ENCODE measurements at places on chromosomes 16 and 17.

DNA sequence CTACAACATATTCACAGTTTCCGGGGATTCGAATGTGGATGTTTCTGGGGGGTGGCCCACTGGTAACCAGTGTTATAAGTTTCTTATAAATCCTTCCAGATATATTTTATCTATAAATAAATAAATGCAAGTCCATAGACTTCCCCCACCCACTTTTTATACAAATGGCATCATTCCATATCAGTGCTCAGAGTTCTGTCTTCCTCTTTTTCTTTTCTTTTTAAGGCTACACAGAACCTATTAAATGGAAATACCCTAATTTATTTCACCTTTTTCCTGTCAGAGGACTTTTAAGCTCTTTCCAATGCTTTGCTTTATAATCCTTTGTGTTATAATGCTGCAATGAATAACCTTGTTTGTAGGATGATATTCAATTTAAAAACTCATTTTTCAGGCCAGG is 3.8 kb downstream of the LGALS9 start:
- DNase-seq = no peak

DNA sequence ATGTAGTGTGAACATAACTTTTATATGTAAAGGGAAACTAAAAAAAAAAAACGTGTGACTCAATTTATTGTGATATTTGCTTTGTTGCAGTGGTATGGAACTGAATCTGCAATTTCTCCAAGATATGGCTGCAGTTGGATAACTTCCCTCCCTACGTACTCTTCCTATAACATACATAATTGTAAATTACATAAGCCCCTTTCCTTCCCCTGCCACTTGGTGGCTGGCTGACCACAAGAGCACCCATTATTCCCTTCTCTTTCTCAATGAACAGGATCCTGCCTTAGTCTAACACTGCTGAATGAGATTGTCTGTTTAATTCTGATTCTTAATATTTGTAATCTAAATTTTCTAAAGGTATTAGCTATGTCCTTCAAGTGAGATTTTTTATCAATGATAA is 27.8 kb downstream of the CCL4 start:
- DNase-seq = no peak

DNA sequence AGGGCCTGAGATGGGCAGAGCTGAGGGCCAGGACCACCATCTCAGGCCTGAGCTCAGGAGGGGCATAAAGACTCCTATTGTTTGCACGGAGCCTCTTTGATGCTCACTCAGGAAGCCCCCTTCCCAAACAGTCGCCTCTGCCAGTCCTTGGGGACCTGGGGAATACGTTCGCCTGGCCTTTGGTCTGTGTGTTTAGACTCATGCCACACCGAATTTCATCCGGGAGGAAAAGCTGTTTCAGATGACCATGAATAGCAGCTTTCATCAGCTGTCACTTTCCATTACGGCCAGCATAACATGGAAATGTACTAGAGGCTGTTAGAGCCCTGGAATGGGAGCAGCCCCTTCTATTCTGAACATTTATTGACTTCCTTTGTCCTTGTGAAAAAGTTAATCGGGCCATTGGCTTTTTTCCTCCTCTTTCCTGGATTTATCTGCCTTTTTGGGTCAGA is 139.0 kb downstream of the HS3ST3A1 start:
- DNase-seq = no peak

DNA sequence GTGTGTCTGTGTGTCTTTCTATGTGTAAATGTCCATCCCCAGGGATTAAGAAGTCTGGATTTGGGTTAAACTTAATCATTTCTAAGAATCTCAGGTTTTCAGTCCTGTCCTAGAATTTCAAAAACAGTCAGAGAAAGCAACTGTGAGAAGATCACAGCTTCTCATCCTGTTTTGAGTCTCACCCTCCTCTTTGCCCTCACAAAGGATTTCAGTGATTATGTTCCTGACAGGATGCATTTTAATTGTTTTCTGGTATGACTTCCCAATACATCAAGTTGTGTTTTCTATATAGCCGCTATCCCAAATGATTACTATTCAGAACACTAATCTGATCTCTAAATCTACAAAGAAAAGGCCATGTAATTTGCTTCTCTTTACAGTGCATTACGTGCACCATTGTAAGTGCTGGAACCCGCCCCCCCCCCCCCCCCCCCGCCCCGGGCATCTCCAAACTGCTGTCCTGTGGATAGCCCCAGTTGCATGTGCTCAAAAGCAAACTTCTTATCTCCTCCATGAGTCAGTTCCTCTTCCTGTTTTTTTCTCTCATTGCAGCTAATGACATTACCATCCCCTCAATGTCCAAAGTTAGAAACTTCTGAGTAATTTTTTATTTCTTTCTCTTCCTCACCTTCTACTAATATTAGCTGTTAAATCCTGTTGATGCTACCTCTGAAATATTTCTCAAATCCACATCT is 73.9 kb downstream of the CDH13 start:
- no peak for DNase-seq

DNA sequence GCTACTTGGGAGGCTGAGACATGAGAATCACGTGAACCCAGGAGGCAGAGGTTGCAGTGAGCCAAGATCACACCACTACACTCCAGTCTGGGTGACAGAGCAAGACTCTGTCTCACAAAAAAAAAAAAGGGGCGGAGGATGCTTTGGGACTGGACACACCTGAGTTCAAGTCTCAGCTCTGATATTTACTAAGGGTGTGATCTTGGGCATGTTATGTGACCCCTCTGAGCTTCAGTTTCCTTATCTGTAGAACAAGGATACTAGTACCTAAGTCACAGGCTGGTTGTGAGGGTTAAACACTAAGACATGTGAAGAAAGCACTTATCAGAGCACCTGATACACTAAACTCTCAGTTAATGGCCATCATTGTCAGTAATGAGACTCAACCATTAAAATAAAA is 25.9 kb downstream of the HOXB1 start:
- no peak for DNase-seq

DNA sequence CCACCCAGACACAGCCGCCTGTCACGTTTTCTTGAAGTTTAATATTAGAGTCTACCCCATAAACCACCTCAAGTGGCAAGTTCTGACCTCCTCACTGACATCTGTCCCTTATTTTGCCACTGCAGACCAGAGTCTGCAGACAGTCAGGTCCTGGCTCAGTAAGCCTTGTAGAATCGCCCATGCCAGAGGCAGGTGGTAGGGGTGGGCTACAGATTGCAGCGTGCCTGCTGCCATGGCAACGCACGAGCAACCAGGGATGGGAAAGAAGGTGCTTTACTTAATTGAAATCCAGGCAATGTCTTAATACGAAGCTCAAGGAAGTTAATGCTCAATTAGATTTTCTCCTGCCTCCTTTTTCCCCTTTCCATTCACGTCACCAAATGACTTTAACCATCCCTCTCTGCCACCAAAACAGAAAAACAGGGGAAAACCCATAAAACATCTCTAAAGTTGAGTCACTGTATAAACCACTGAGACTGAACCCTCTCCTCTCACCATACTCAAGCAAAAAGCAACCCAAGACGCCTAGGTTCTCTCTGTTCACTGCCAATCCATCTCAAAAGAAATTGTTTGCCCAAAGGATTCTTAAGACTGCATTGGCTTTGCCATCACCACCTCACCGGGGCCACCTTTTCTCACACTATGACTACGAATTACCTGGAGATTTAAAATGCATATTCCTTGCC is 228.8 kb downstream of the SLC39A11 start:
- no peak for DNase-seq

Data from T-cell (primary cell).